ENCODE measurements at places on chromosomes 5 and 9. TPM values are rescaled to one million over a fixed set of nuclear protein-coding genes. Genes with fewer than 3 reads are reported as not detected.

DNA sequence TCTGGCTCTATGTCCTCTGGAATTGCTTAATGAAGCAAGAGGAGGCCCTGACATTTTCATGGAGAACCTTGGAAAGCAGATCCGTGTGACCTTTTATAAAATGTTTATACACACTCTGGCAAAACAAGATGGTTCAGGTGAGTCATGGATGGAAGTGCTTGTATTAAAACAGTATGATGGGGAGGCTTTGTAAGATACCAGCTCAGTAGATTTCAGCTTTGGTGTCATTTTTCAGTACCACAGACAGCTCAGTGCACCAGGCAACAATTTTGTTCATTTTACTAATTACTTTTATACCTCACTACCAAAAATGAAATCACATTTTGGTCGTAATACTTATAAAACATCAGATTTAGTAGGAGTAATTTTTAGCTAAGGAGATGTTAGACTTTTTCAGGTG is 5.2 kb downstream of the KCNN2 start:
- peaks cover 13% of the 10 kb centered on the region for H3K27me3 ChIP-seq
- no peak overlapping the region for H3K4me3 ChIP-seq
- H3K27ac ChIP-seq: no peak overlapping the region
- H3K36me3 ChIP-seq: no peaks in the 10 kb centered on the region

GRCh38 chr5:149239917-149240316 is 31.7 kb upstream of the AFAP1L1 start:
- no peaks in the 10 kb centered on the region for H3K27me3 ChIP-seq
- no peak overlapping the region for H3K4me3 ChIP-seq
- peak overlapping the region; percentile 46 for H3K27ac ChIP-seq
- no peaks in the 10 kb centered on the region for H3K36me3 ChIP-seq
- no peak for DNase-seq
- no peaks in the 10 kb centered on the region for H3K4me1 ChIP-seq

- H3K36me3 ChIP-seq: peaks cover 16% of the 10 kb centered on the region
- no peak overlapping the region for H3K27ac ChIP-seq
- H3K27me3 ChIP-seq: no peaks in the 10 kb centered on the region
Measured at GRCh38 chr9:99231711-99232110, 9.6 kb downstream of the SEC61B start.

DNA sequence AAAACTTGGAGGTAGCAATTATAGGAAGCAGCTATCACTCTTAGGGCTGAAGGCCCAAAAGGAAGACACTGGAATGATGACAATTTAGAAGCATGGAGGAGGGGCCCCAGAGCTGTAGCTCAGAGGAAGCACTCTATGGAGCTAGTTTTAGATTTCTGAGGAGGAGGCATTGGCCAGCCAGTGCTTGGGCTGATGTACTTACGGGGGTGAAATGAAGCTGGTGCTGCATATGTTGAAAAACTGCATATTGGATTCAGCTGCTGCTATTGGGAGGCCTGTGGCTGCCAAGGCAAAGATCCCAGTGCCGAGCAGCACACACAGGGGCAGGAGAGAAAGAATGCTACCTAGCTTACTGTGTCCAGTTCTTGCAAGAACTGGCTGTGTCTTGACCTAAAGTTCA is 53.9 kb upstream of the HMHB1 start:
- H3K27me3 ChIP-seq: peaks cover 3% of the 10 kb centered on the region
- peak overlapping the region; percentile 6 for H3K4me3 ChIP-seq
- no peaks in the 10 kb centered on the region for H3K36me3 ChIP-seq
- no peak for DNase-seq

DNA sequence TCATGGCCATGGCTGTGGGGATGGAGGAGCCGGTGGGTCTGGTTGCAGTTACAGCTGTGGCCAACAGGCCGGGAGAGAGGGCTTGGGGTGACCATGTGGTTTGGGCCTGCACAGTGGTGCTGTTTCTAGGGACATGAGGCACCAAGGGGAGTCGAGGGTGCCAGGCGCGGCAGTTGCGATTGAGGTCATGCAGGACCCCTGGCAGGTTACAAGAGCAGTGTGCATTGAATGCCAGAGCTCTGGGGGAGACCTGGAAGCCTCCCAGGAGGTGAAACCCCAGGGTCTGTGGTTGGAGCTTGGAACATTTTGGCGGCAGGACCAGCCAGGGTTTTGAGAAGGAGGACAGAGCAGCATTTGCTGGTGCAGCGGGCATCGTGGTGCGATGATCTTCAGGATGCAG is 21.7 kb downstream of the RXRA start:
- H3K27ac ChIP-seq: no peak overlapping the region
- no peak for DNase-seq
- H3K27me3 ChIP-seq: no peaks in the 10 kb centered on the region
- H3K4me1 ChIP-seq: peaks cover 46% of the 10 kb centered on the region
- no peaks in the 10 kb centered on the region for H3K36me3 ChIP-seq

DNA sequence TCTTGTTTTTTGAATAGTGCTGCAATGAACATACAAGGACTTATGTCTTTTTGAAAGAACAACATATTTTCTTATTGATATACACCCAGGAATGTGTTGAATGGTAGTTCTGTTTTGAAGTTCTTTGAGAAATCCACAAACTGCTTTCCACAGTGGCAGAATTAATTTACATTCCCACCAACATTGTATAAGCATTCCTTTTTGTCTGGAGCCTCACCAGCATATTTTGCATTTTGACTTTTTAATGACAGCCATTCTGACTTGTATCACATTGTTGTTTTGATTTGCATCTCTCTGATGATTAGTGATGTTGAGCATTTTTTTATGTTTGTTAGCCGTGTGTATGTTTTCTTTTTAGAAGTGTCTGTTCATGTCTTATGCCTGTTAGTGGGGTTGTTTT is 524.9 kb downstream of the SEMA5A start:
- H3K27ac ChIP-seq: no peak overlapping the region
- no peaks in the 10 kb centered on the region for H3K27me3 ChIP-seq

- peaks cover 8% of the 10 kb centered on the region for H3K4me1 ChIP-seq
- H3K4me3 ChIP-seq: no peak overlapping the region
- no peaks in the 10 kb centered on the region for H3K27me3 ChIP-seq
- DNase-seq: peak; percentile 100
- no peaks in the 10 kb centered on the region for H3K36me3 ChIP-seq
Measured at GRCh38 chr5:134018154-134018985, 13.6 kb upstream of the VDAC1 start.

DNA sequence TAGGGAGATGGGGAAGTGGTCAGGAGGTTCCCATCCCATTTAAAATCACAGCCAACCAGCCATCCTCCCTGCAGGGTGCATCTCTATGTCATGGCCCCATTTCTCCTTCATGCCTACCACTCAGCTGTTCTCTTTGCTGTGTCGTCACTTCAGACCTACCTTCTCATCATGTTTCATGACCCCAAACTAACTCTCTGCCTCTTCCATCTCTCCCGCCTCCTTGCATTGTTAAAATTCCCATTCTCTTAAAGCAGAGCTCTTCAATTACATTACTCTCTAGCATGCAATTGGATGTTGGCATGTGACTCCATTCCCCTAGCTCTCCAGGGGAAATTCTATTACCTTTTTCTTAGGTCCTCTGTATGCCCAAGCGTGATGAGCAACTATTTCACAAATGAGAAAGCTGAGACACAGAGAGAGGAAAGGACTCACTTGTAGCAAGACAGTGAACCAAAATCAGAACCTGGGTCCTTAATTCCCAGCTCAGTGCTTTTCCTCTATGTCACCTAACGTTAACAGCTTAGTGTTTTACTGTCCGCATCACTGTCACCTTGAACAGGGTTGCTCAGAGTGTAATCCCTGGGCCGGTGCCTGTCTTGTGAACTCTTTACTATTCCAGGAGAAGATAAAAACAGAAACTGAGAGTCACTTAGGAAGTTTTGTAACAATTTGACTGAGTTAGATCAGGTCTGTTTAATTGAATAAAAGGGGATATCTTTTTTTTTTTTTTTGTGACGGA is 28.1 kb downstream of the PDE6A start:
- no peak overlapping the region for H3K27ac ChIP-seq
- H3K27me3 ChIP-seq: no peaks in the 10 kb centered on the region
- no peaks in the 10 kb centered on the region for H3K4me1 ChIP-seq
- no peak for DNase-seq

- H3K4me3 ChIP-seq: no peak overlapping the region
- peak; percentile 39 for DNase-seq
- no peaks in the 10 kb centered on the region for H3K4me1 ChIP-seq
- H3K36me3 ChIP-seq: peaks cover 50% of the 10 kb centered on the region
- H3K27me3 ChIP-seq: no peaks in the 10 kb centered on the region
Measured at GRCh38 chr5:176559683-176560082, 10.5 kb downstream of the CDHR2 start.

GRCh38 chr5:74631081-74631953 is 9.2 kb downstream of the ENC1 start:
- no peak overlapping the region for H3K27ac ChIP-seq
- peaks cover 13% of the 10 kb centered on the region for H3K4me1 ChIP-seq
- peaks cover 9% of the 10 kb centered on the region for H3K36me3 ChIP-seq
- H3K27me3 ChIP-seq: no peaks in the 10 kb centered on the region
- DNase-seq: no peak
- H3K4me3 ChIP-seq: no peak overlapping the region

- no peaks in the 10 kb centered on the region for H3K36me3 ChIP-seq
- DNase-seq: no peak
- H3K27ac ChIP-seq: no peak overlapping the region
- no peaks in the 10 kb centered on the region for H3K27me3 ChIP-seq
- no peaks in the 10 kb centered on the region for H3K4me1 ChIP-seq
Measured at GRCh38 chr5:68795190-68795589, 298.6 kb upstream of the SLC30A5 start.

GRCh38 chr9:99515093-99515492 is 293.0 kb downstream of the SEC61B start:
- no peak overlapping the region for H3K4me3 ChIP-seq
- no peaks in the 10 kb centered on the region for H3K4me1 ChIP-seq
- no peaks in the 10 kb centered on the region for H3K36me3 ChIP-seq
- no peak for DNase-seq
- no peak overlapping the region for H3K27ac ChIP-seq

GRCh38 chr5:143078971-143079370 is 308.8 kb downstream of the ARHGAP26 start:
- peaks cover 6% of the 10 kb centered on the region for H3K36me3 ChIP-seq
- H3K4me3 ChIP-seq: no peak overlapping the region
- H3K27ac ChIP-seq: no peak overlapping the region

DNA sequence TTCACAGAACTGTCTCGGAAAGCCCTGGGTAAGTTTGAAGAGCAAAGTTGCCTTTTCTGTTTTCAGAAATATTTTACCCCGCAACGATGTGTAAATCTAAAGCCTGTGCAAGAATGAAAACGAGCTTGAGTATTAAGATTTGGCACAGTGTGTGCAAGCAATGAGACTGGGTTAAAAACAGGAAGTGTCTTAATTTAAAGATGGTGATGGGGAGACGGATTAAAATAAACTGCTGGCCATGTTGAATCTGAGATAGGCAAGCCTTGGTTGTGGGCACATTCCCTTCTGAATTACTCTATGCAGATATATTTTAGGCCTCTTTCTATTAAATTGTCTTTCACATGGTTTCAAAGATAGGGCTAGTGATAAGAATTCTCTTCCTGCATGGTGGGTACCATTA is 294.2 kb upstream of the DMRT1 start:
- H3K4me3 ChIP-seq: no peak overlapping the region
- DNase-seq: no peak
- H3K36me3 ChIP-seq: no peaks in the 10 kb centered on the region
- H3K4me1 ChIP-seq: peaks cover 10% of the 10 kb centered on the region
- H3K27me3 ChIP-seq: no peaks in the 10 kb centered on the region
- H3K27ac ChIP-seq: no peak overlapping the region

DNA sequence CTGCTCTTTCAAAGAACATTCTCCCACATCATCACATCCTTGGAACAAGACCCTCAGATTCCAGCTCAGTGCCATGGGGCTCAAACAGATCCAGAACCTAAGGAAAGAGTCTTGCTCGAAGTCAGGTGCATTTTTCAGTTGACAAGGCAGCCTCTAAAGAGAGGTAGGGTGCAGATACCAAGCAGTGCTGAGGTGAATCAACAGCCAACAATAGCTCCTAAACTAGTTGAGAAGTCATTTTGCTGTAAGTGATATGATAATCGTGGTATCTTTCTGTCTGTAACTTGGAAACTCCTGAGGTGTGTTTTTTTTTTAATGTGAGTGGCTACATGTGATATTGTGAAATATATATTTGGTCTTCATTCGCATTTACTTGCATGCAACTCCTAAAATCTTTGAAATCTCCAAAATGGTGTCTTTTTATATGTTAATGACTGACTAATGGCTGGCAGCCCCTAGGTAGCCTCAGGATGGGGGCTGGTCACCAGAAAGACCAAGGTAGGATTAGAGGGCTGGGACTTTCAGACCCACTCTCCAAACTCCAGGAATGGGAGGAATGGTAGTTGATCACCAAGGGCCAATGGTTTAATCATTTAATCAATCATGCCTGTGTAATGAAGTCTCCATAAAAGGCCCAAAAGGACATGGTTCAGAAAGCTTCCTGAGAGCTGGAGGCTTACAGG is 96.6 kb downstream of the SERINC5 start:
- no peak for DNase-seq
- H3K4me1 ChIP-seq: no peaks in the 10 kb centered on the region
- peaks cover 35% of the 10 kb centered on the region for H3K36me3 ChIP-seq
- H3K27ac ChIP-seq: no peak overlapping the region

DNA sequence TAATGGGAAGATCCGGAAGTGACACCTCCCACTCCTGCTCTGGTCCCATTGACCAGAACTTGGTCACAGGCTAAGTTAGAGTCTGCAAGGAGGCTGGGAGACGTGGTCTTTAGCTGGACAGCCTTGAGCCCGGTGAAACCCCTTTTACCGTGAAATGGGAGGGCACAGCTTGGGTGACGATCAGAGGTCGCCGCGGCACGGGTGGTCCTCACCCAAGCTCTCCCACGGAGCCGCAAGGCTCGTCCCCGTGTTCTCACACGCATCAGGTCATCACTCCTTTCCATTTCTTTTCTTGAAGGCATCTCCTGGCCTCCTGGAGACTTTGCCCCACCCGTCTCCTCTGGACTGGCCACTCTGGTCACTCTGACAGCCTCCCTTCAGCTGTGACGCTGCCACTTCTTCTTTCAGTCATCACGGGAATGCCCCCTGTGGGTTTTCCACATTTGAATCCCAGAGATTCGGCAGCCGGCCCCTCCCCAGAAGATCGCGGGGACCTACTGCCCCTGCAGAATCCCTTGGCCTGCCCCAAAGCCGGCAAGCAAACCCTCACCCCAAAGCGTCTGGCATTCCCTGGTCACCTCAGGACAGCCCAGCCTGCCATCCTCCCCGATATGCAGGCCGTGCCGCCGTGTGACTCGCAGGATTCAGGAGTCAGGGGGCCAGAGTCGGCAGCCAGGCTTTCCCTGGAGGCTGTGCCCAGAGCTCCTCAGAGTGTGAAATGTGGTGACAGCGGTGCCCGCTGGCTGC is 18.9 kb upstream of the EGFL7 start:
- H3K27ac ChIP-seq: no peak overlapping the region
- no peaks in the 10 kb centered on the region for H3K36me3 ChIP-seq
- H3K27me3 ChIP-seq: peaks cover 10% of the 10 kb centered on the region
- H3K4me3 ChIP-seq: no peak overlapping the region
- no peak for DNase-seq

GRCh38 chr9:38311382-38312270 is 80.9 kb upstream of the ALDH1B1 start:
- H3K27me3 ChIP-seq: no peaks in the 10 kb centered on the region
- peaks cover 26% of the 10 kb centered on the region for H3K4me1 ChIP-seq

GRCh38 chr9:70998962-70999361 is 122.5 kb downstream of the TRPM3 start:
- H3K4me3 ChIP-seq: no peak overlapping the region
- no peaks in the 10 kb centered on the region for H3K4me1 ChIP-seq
- no peaks in the 10 kb centered on the region for H3K27me3 ChIP-seq
- no peaks in the 10 kb centered on the region for H3K36me3 ChIP-seq
- no peak overlapping the region for H3K27ac ChIP-seq

Gene EPB41L4A
- polyA plus RNA-seq: 1.9 TPM

Gene SCGB3A2
- polyA plus RNA-seq: not detected

Gene TRIM7
- polyA plus RNA-seq: 2.1 TPM

Gene PCDHGA7
- not detected for polyA plus RNA-seq

Gene MLANA
- polyA plus RNA-seq: 0.58 TPM

Gene STKLD1
- polyA plus RNA-seq: 3.5 TPM

Gene SLC4A9
- not detected for polyA plus RNA-seq

Gene PCDHA1
- 0.43 TPM for polyA plus RNA-seq

Gene ARHGEF28
- 3.4 TPM for polyA plus RNA-seq
